ENCODE measurements at places on chromosomes 3 and 15.

DNA sequence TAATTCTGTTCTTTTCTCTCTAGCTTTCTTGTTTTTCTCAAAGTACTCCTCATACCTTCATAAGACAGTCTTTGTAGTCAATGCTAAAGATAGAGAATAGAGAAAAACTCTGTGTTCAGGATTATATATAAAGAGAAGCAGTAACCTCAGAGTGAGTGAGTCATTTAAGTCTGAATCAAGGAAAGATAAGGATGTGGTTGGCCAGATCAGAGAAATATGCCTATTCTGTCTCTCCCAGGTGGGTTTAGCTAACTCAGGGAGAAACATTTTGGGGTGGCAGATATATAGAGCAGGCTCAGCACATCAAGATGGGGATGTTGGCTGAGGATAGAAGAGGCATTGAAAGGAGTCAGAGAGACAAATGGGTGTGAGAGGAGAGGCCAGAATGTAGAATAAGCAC, 31.4 kb downstream of the GTF2E1 start:
- DNase-seq = no peak

DNA sequence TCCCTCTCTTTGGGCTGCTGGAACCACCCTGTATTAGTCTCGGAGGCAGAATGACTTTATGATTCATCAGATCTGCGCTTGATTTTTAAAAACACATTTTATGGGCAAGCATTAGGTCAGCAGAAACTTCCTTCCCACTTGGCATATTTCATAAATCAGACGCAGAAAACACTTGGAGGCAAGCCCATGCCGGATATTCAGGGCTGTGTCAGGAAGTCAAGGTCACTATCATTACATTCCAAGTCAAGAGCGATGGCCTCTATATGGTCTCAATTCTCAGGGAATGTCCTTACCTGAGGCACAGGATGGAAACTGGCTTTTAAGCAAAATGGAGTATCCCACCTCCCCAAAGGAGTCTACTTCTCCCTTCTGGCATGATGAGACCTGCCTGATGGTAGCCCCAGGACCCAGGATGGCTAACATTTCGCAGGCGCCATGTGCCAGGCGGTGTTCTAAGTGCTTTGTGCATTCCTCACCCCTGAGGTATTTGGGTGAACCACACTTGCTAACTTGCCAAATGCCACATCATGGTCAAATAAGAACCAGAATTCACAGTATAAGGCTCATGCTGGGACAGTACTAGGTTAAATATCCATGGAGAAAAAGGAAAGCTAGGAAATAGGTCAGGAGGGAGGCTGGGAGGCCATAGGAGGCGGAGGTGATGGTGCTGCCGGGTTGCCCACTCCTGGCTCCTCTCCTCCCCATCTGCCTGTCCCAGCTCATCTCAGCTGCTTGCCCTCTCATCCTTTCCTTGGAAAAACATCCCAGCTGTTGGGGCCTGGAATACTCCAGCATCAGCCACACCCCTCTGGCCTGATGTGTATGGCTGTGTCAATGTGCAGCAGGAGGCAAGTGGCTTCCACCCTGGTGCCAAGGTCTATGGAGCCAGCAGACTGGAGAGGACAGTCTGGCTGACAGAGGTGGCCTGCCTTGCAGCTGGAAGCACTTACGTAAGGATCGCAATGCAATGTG, 18.8 kb downstream of the BCL2L10 start:
- DNase-seq = no peak

- DNase-seq = no peak
Measured at GRCh38 chr15:38758043-38758442, 193.4 kb upstream of the RASGRP1 start.

DNA sequence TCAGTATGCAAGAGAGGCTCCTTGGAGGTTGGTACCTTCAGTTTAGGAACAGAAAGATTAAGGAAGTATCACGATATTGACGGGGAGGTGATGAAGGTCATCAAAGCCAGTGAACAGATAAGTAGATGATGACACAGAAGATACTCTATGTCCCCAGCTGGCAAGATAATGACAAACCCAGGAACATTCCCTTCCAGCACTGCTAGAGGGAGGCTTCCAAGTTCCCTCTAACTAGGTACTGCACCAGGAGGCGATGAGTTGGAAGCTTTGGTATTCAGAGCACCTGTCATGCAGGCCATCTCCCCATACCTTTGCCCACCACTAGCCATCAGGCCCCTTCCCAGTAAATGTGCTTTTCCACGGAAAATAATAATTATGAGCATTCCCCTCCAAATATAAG, 40.8 kb downstream of the NBEAL2 start:
- no peak for DNase-seq

DNA sequence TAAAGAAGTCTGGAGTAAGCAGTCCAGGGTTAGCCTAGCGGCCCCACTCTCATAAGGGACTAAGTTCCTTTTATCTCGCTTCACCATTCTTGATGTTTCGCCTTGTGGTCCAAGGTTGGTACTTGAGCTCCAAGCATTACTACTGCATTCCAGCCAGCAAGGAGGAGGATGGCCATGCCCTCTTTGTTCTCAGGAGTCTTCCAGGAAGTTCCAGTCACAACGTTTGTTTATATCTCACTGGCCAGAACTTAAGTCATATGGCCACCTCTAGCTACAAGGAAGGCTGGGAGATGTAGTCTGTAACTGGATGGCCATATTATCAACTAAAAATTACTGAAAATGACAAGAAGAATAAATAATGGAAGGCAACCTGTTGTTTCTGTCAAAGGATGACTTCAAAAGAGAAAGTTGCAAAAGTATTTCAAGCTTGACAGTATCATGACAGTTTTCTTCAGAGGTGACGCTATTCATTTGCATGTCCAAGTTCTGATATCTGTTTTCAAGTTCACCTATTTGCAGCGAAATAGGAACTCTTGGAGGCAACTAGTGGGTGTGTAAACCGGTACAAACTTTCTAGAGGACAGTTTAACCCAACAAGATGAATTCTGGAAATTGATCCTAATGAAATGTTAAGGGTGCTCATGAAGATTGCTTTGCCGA, 118.6 kb downstream of the PGPEP1L start:
- no peak for DNase-seq

DNA sequence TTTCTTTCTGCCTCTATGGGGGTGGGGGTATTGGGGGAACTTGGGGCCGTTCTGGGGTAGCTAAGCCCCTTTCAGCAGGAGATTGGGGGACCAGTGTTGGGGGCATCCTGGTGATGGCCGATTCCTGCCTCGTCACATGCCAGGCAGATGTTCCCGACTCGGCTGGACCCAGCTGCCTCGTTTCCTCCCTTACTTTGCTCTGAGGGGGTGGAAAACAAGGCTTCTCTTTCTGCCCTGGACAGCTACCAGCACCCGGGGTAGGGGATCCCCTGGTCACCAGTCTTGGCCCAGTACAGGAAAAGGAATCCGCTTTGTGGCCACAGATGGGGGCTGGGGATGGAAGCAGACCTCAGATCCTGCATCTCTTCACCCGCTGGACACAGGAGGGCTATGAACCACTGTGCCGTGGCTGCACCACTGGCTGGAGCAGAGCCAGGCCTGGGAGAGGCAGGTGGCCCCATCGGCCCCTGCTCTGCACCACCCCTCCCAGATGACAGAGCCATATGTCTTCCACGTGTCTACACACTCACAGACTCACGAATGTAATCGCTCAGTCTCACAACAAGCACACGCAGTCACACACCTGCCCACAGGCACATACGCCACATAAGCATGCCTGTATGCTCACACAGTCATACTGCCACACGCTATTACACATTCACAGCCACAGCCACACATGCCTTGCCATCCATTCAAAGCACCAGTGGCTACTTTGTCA, 12.4 kb downstream of the SNX33 start:
- no peak for DNase-seq

DNA sequence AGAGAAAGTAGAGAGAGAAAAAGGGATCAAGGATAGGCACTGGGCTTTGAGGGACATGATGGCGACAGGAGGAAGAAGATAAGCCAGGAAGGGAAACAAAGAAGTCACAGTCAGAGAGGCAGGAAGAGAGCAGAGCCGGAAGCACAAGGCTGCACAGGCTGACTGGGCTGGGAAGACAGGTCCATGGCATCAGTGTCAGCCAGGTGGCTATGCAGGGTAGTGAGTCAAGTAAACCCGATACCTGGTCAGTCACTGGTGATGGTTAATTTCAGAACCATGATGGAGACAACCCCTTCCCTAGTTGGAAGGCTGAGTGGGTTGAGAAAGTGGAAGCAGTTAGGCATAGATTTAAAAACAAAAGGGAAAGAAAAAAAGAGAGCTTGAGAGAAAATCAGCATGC, 203.8 kb downstream of the EPHB1 start:
- no peak for DNase-seq

GRCh38 chr3:121895736-121896135, 1.5 kb downstream of the SLC15A2 start:
- no peak for DNase-seq

- no peak for DNase-seq
Measured at GRCh38 chr15:70495991-70496599, 267.3 kb downstream of the UACA start.

DNA sequence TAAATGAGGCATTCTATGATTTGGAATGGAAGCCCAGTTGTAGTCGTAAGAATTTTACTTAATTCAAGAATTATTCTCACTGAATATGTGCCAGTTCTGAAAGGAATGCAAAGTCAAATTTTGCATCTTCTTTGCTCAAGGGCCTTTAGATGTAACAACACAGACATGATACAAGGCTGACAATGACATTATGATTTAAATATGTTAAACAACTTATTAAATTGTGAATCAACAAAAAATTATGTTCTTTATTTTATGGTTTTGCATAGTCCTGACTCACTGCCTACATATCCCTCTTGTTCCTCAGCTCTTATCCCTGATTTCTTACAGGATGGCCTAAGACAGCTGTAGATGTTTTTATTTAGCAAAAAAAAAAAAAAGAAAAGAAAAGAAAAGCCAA, 170.9 kb upstream of the NR2E3 start:
- DNase-seq = no peak

DNA sequence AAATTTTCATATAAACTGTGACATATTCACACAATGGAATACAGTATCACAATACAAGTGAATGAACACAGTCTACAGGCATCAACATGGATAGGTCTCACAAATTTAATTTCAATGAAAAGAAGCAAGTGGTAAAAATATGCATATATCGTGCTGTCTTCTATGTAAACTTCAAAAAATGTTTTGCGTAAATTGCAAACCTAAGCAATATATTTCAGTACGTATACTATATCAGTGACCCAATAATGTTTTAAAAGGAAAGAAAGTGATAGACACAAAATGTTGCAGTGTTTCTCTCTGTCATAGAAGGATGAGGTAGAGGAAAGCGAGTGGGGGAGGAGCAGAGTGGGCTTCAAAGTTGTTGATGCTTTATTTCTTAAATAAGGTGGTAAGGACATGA, 468.4 kb upstream of the CNTN3 start:
- DNase-seq = no peak

DNA sequence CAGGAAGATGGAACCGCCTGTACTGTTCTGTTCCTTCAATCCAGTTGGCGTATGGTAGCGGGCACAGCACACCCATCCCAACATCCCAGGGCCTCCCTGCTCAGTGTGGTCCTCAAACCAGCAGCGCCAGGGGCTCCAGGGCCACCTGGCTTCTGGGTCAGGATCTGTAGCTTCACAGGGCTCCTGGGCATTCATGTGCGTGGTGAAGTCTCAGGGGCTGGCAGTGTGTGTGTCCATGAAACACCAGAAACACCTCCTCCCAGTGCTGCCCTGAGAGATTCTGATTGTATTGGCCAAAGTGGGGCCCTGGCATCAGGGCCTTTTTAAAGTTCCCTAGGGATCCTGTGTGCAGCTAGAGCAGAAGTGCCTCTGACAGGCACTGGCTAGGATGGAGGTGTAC, 42.1 kb downstream of the ABTB1 start:
- no peak for DNase-seq

GRCh38 chr15:99755692-99756409, 22.6 kb upstream of the LYSMD4 start:
- peak; percentile 6 for DNase-seq
